ENCODE measurements at places on chromosomes 4 and X. TPM values are rescaled to one million over a fixed set of nuclear protein-coding genes. Genes with fewer than 3 reads are reported as not detected.

GRCh38 chrX:69034451-69034850, 130.8 kb downstream of the PJA1 start:
- no peak for DNase-seq

HSFX3 gene
- not detected for total RNA-seq

ADH7 gene
- not detected for total RNA-seq

- no peak for DNase-seq
Measured at GRCh38 chrX:38678821-38679220, 117.5 kb downstream of the TSPAN7 start.

GRCh38 chr4:38691251-38692008, 27.4 kb downstream of the KLF3 start:
- peak; percentile 92 for DNase-seq

Measured in fibroblast of villous mesenchyme (primary cell).